ENCODE measurements at places on chromosomes 6 and 20. TPM values are rescaled to one million over a fixed set of nuclear protein-coding genes. Genes with fewer than 3 reads are reported as not detected.

The KLC4 gene
- 15.2 TPM for total RNA-seq

The RFX6 gene
- not detected for total RNA-seq

The MEI4 gene
- total RNA-seq, result not detected

The C6orf118 gene
- total RNA-seq, result not detected

The NINL gene
- total RNA-seq, result 13.3 TPM

The HEY2 gene
- under 0.01 TPM for total RNA-seq

The TRPC4AP gene
- total RNA-seq, result 107 TPM

The GGTLC1 gene
- not detected for total RNA-seq

The HSPA1L gene
- total RNA-seq, result 0.88 TPM

The TMEM244 gene
- total RNA-seq, result 1.3 TPM
